Stimulated activated CD8-positive, alpha-beta memory T cell treated with anti-CD3 and anti-CD28 coated beads, Interleukin-4, amount 100 ng/mL, for 1 hour (primary cell): ENCODE measurements at places on chromosomes 3 and 15.

DNA sequence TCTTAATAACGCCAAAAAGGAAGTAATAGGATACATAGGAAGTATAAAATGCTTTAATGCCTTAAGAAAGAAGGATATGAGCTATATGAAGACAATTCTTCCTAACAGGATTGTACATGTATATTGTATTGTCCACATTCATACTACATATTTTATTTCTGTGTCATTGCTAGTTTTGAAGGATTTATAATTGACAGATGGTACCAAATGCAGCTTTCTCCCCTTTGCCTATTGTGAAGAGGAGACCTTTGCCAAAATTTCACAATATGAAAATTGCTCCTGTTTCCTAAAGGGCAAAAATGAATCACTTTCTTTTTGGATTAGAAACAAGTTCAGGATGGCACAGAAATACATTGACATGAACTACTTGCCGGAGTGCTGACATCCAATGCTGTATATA is 34.8 kb upstream of the EOMES start:
- DNase-seq, result no peak

DNA sequence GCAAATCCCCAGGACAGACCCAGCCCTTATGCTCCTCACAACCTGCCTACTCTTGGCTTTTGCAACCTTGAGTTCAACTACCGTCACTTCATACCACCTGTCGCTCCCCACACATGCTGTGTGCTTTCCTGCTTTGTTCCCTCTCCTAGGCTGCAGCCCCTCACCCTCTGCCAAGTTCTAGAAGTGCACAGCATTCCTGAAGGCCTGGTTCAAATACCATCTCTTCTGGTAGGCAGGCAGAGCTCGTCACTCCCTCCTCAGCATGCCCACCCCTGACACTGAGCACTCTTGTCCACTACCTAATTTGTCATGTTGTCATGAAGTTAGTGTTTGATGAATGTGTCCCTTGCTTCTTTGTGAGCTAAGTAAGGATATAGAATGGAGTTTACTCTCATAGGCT is 129.6 kb downstream of the SEMA6D start:
- DNase-seq, result no peak

DNA sequence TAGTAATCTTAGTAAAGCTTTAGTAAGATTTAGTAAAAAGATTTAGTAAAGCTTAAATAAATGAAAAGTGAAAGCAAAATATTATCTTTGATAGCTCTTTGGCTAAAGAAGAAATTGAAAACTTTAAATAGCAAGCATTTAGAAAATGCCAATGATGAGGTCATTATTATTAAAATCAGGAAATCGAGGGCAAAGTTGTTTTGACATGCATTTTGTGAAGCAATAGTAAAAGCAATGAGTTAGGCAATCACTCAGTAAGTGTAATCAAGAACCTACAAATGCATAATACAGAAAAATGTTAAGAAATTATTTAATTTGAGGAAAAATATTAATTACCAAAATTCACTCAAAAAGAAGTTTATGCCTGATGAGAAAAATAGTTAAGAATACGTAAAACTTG is 280.3 kb upstream of the MME start:
- no peak for DNase-seq

GRCh38 chr3:128274837-128275236 is 121.6 kb downstream of the EEFSEC start:
- DNase-seq, result no peak

GRCh38 chr15:101262551-101262950 is 10.7 kb upstream of the CHSY1 start:
- DNase-seq, result no peak

- DNase-seq, result no peak
Measured at GRCh38 chr3:9310043-9310442, 52.8 kb upstream of the THUMPD3 start.

- no peak for DNase-seq
Measured at GRCh38 chr15:96323319-96324145, 7.0 kb upstream of the NR2F2 start.

DNA sequence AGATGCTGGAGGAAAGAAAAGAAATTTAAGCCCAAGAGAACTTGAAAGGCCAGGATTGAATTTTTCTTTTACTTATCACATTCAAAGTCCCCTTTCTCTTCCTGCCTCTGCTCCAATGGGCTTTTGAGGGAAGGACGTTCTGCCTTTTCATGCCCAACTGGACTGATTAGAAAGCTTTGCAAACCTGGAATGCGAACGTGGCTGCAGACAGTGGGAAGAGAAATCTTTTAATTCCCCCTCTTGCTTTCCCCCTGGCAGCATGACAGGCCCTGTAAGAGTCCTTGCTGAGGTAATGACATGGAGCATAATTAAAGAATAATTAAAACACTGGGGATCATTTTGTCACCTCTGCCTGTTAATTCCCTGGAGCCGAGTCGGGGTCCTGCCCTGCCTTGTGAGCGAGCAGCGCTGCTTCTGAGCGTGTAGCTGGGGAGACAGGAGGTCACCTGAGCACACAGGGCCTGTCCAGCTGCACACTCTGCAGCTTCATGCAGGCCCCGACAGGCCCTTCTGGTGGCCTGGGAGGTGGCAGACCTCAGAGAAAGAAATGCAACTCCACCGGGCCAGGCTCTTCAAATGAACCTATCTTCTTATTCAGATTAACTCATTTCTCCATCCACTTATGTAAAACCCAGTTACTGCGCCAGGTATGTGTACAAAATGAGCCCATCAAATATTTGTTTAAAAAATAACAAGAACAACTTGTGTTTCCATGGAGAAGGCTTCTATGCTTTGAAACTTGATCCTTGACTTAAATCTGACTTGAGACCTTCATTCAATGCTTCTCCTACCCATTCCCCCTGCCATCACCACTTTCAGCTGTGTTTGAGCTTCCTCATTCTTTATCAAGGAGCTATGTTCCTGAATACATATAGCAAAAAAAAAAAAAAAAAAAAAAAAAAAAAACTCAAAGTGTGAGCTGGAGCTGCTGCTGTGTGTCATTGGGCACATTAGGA is 628.2 kb upstream of the CFAP20DC start:
- DNase-seq, result no peak

DNA sequence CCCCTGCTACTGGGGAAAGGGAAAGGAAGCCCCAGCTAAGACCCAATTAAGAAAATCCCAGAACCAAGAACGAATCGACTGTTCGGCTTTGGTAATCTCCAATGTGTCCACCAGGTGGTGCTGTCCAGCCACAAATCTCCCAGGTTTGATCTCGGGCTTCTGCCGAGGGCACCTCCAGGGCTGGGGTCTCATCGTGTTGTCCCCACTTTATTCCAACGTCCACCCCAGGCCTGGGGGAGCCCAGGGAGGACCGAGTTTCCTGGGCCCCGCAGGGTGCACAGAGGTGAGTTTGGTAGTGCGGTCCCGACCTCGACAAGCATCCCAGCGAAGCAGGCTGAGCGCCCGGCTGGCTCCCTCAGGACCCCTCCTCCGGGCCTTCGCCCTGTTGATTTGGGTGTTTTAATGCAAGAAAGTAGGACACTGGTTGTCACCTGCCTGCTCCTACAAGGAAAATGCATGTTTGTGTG is 185.1 kb downstream of the GOLGA6L6 start:
- peak; percentile 72 for DNase-seq
